ENCODE measurements at places on chromosomes 3 and 15. TPM values are rescaled to one million over a fixed set of nuclear protein-coding genes. Genes with fewer than 3 reads are reported as not detected.

Gene SCG5
- not detected for total RNA-seq

Gene SHC4
- 1.3 TPM for total RNA-seq

Gene FGF7
- total RNA-seq: 14.2 TPM

Gene SEMA3B
- 168 TPM for total RNA-seq

Gene CATSPER2
- 0.78 TPM for total RNA-seq

Gene CCRL2
- 2.1 TPM for total RNA-seq

Gene SLC22A13
- not detected for total RNA-seq

Gene CP
- 7.5 TPM for total RNA-seq

Gene UACA
- 23.8 TPM for total RNA-seq

Gene PDZRN3
- total RNA-seq: 31.7 TPM

Gene AADACL2
- total RNA-seq: not detected

Gene UPK1B
- not detected for total RNA-seq

Gene CCR1
- 20.0 TPM for total RNA-seq

Gene PTX3
- 4.0 TPM for total RNA-seq

Gene TUSC7
- not detected for total RNA-seq

Gene GXYLT2
- total RNA-seq: 22.4 TPM

Gene STRIT1
- total RNA-seq: not detected

Gene CHRM5
- not detected for total RNA-seq

Data from adrenal gland (tissue), 19 donors.